NCI-H460 (cell line): ENCODE measurements at places on chromosomes 1 and 21. TPM values are rescaled to one million over a fixed set of nuclear protein-coding genes. Genes with fewer than 3 reads are reported as not detected.

Gene RNU11
- not detected in 2 replicates for total RNA-seq

Gene CASQ1
- total RNA-seq = not detected in 2 replicates

Gene DVL1
- total RNA-seq = 53.7 and 55.3 TPM in 2 replicates

Gene AGMAT
- total RNA-seq = 4.0 and 4.2 TPM in 2 replicates

Gene TNFRSF1B
- total RNA-seq = 0.92 and 2.0 TPM in 2 replicates

Gene HCRTR1
- total RNA-seq = not detected in 2 replicates

Gene SH3BGR
- total RNA-seq = 4.0 and 4.3 TPM in 2 replicates

Gene POU3F1
- total RNA-seq = not detected in 2 replicates

Gene JAM2
- total RNA-seq = 0.25 TPM in 1 of 2 replicates, not detected in the other
